Stimulated activated CD4-positive, alpha-beta T cell treated with anti-CD3 and anti-CD28 coated beads, Interleukin-4, amount 100 ng/mL, for 1 hour (primary cell): ENCODE measurements at places on chromosomes 4 and X.

DNA sequence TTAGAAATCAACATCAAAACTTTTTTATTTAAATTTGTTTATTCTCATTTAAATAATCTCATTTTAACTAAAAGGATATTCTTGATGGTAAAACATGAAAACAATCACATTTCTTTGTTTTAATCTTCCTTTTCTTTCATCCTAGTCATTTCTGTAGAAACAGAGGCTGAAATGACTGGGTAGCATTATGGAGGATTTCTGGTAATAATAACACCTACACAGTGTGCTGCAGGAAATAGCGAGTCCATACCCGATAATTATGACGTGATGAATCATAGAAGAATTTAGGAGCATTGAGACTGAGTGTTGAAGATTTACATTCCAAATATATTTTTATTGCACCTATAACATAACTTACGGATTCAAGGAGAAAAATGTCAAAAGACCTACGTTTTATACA, 31.4 kb upstream of the BBS12 start:
- DNase-seq, result no peak

DNA sequence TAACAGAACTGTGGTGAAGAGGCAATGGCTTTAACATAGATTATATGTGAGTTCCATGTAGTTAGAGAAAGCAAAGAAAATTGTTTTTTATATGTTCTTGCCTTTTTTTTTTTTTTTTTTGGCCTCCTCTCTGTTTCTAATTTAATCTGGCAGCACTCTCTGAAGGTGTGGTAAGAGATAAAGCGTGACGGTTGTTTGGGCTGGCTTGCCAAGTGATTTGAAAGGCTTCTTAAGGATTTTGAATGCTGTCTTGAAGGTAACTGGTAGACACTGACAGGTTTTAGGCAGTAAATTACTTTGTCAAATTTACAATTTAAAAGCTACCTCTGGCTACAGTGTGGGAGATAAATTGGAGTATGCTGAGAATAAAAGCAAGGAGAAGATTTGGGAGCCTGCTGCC, 269.3 kb upstream of the HS3ST1 start:
- DNase-seq, result no peak

DNA sequence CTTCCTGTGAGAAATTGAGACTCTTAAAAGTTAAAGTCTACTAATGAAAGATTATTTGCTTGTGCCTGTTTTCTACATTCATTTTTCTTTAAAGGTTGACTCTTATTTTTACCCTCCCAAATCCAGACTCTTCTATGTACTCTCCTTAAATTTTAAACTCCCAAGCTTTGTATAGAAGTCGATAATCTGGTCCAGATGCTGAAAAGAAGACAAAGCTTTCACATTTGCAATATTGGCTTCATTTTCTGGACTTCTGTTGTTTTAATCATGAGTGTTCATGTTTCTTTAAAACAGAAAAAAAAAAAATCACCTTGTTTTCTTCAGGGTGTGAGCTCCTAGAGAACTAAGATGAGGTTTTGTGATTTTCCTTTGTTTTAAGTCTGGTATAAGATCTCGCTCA, 53.2 kb upstream of the TBC1D14 start:
- DNase-seq, result no peak

DNA sequence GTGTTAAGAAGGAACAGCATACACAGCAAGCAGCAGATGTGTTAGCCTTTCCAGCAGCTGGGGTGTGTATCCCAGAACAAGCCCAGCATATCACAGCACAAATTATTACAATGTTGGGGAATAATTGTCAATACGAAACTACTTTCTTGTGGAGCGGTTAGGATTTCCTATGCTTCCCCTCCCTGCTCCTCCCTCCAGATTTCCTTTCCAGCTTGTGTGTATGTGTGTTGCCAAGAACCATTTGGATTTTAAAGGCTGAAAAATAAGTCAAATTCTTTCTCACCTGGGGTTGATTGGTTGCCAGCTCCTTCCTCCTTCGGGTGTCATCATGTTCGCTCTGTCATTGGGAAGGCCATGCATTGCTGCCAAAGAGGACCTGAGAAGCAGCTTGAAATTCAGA, 178.2 kb upstream of the FRMPD4 start:
- no peak for DNase-seq

- DNase-seq, result no peak
These were observed 112.8 kb upstream of the H2AZ1 start for GRCh38 chr4:100062921-100063320.
